Hematopoietic multipotent progenitor cell treated with erythropoietin and hydrocortisone succinate and interleukin-3 and kit ligand, for 8 days (in vitro differentiated cells): ENCODE measurements at places on chromosomes 6 and 20.

- DNase-seq = no peak
Observed at GRCh38 chr6:26362836-26363220, 2.2 kb upstream of the BTN3A2 start.

DNA sequence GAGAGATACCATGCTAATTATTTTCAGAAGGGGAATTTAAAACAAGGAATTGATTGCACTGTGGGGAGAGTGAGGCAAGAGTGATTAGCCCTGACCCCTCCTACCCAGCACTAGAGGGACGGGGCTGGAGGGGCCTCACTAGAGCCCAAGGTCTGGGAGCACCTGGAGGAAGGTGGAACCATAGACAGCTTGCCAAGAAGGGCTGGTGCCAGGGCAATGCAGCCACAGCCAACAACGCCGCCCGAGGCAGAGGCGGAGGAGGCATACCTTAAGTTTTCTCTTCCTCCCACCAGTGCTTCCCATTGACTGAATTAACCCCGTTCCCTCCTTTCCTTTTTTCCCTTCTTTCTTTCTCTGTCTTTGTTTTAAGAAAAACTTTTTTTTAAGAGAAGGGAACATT, 40.0 kb downstream of the IYD start:
- DNase-seq = no peak

DNA sequence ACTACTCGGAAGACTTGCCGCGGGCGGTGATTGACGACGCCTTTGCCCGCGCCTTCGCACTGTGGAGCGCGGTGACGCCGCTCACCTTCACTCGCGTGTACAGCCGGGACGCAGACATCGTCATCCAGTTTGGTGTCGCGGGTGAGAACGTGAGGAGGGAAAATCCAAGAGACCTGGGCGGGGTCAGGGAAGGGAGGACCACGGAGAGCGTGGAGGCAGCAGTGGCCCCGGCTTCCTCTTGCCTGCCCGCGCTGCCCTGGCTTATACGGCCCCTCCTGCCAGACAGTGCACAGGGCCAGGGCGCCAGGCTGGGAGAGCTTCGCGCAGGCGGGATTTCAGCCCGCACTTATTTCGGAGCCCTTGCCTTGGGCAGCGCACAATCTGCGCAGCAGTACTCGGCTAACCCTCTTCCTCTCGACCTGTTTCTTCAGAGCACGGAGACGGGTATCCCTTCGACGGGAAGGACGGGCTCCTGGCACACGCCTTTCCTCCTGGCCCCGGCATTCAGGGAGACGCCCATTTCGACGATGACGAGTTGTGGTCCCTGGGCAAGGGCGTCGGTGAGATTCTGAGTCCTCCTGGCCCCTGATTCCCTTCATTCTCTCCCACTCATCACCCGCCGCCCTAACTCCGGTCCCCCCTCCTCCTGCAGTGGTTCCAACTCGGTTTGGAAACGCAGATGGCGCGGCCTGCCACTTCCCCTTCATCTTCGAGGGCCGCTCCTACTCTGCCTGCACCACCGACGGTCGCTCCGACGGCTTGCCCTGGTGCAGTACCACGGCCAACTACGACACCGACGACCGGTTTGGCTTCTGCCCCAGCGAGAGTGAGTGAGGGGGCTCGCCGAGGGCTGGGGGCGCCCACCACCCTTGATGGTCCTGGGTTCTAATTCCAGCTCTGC, 2.0 kb downstream of the MMP9 start:
- DNase-seq = no peak

DNA sequence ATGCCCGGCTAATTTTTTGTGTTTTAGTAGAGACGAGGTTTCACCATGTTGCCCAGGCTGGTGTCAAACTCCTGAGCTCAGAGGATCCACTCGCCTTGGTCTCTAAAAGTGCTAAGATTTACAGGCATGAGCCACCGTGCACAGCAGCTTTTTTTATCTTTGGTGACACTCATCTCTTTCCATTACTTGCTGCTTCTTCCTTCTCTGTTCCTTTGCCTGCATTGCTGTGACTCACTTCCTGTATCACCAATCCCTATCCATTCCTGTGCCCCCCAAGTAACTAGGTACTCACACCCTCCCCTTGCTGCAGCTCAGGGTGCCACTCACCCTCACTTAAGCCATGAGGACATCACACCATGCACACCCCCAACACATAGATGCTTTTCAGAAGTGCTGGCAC, 24.6 kb downstream of the KHDC1L start:
- no peak for DNase-seq

GRCh38 chr6:79005497-79005896, 72.6 kb downstream of the PHIP start:
- DNase-seq = no peak

DNA sequence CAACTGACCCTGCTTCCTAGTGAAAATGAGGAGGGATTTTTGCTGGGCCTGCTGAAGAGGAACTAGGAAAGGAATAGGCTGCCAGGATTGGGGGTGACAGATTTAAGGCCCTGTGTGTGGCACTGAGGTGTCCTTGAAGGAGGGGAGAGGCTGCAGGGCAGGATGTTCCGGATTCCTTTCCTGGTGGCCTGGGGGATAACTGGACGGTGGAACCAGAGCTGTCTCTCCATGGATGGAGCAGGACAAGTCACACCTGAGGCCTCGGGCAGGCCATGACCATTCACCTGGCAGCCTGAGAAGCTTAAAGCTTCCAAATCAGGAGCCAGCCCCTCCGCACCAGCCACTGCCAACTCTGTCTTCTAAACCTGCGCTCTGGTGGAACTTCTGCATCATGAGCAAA, 56.0 kb upstream of the SLC22A23 start:
- DNase-seq = no peak

DNA sequence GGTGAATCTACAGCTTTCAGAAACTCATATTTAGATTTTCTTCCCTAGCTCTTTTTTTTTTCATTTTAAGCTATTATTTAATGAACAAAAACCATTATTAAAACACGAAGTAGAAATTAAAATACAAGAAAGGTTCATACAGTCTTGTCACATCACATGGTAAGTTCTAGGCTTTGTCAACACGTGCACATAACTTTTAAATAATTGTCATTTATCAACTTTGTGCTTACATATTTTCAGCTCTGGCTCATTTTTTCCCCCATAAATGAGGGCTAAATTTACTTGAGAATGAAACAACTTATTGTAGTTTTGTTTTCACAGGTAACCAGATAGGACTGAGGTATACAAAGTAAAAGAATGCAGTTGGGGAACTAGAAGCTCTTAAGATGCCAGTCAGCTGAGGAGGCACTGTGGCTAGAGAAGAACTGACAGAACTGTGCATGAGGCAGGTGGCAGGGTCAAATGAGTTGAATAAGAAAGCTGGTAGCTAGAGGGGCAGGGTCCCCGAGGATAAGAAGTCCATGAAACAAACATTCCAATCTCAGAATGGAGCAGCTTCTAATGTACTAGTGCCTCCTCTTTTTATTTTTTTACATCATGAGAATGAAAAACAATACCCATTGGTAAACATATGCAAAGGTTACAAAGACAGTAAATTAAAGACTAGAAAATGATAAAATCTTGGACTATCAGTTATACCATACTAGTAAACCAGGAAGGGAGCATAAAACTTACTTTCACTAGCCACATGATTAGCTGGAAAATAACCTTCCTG, 141.5 kb downstream of the MYB start:
- DNase-seq = no peak

GRCh38 chr6:26441977-26442376, 1.7 kb downstream of the BTN3A3 start:
- no peak for DNase-seq

- no peak for DNase-seq
Observed at GRCh38 chr6:142952614-142953013, 7.6 kb upstream of the HIVEP2 start.

- no peak for DNase-seq
Observed at GRCh38 chr6:150620244-150620643, 20.6 kb downstream of the PLEKHG1 start.

GRCh38 chr20:53656293-53657202, 62.9 kb upstream of the ZNF217 start:
- no peak for DNase-seq

- peak; percentile 33 for DNase-seq
Observed at GRCh38 chr6:3428700-3429099, 28.1 kb downstream of the SLC22A23 start.
